Right lung (tissue), 10 donors: ENCODE measurements at places on chromosomes 4 and X. TPM values are rescaled to one million over a fixed set of nuclear protein-coding genes. Genes with fewer than 3 reads are reported as not detected.

DNA sequence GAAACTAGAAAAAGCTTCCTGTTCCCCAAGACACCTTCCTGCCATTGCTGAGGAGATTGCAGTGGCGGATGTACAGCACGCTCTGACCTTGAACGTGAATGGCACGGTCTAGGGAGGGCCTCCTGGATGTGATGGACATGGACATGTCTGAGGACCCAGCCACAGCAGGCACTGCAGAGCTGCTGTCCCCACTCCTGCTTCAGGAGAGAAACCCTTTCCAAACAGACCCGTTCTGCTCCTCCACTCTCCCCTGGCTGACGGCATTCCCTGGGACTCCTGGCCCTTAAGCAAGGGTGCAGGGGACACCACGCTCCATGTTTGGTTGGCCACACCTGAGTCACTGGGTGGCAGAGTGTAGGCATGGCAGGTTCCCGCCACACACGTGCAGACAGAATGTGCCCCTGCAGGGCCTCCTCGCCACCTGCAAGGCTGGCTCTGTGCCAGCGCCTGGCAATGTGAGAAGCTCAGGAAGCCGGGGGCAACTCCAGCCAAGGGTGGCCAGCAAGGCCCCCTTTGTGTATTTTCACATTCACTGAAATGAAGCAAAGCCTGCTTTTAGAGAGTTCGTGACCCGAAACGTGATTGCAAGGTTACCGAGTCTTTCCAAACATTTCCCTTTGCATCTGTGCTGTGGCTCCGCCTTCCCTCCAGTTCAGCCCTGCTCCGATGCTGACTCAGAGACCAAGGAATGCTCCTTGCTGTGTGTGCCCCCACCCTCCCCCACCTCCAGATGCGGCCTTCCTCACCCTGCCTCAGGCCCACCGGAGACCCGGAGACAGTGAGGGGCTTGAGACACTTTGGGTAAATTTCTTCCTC, 46.1 kb downstream of the HTRA3 start:
- DNase-seq = peak; percentile 49

GRCh38 chrX:14039344-14039743, 9.7 kb upstream of the GEMIN8 start:
- DNase-seq = peak; percentile 23

The MAGEA10 gene
- not detected for polyA plus RNA-seq

DNA sequence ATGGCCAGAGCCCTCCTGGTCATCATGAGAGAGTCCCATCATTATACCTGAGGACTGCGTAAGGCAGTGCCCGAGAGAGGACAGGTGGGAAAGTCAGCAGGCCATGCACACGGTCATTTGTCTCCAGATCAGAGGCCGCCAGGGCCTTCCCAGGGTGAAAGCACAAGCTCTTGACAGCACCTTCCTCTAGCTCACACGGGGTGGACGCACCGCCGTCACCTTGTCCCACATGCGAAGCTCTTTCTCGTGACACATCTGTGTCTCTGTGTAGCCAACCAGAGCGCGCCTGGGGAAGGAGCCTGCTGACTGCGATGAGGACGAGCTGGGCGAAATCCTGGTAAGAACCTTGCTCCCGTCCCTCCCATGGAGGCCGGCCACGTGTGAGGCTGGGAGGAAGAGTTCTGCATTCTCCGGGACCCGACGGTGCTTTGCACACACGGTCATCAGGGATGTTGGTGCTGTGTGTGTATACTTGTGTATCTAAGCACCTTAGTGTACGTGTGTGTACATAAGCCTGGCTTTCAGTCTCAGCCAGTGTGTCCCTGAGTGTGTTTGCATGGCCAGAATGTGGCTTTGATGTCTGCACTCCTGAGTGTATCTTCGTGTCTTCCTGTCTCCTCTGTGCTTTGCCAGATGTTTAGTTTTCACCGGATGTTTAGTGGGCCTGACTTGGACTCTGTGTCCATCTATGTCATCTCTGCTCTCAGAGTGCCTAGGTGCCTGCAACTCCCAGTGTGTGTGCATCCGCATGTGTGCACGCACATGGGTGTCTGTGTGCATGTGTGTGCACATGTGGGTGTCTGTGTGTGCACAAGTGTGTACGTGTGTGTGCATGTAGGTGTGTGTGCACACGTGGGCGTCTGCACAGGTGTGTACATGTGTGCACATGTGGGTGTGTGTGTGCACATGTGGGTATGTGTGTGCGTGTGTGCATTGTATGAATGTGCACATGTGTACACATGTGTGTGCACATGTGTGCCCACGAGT, 15.1 kb downstream of the ATP5ME start:
- DNase-seq = no peak

GRCh38 chrX:41087201-41087600, 2.0 kb downstream of the USP9X start:
- DNase-seq = peak; percentile 23

The KIAA1210 gene
- polyA plus RNA-seq = 1.4 TPM

DNA sequence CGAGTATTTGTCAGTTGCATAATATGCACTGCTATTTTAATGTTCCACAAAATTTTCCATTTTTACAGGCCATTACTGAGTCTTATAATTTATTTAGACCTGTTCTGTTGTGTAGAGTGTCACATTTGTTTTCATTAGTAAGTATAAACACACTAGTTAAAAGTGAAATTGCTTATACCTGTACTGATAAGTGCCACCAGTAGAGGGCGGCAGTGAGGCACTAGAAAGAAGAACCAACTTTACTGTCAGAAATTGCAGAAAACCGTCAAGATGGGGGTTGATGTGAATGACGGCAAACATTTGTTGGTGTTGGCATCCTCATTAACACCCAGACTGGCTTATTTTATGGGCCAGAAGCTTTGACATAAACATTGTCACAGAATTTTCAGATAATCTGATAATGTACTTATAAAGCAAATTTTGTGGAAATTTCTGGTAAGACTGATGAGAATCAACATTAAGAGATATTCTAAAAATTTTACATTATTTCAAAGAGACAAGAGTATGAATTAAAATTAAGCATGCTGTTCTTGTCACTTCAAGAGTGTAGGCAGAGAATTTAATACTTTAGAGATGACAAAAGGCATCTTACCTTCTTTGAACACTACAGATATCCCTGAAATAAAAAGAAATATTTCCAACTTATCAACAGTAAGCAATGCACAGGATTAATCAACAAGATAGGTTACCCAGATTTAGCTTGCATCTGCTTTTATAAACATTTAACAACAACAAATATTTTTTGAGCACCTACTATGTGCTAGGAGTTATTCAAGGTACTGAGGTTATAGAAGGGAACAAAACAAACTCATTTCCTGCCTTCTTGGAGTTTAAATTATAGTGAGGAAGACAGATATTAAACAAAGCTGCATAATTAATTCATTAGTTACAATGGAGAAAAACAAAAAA, 24.9 kb downstream of the ALPK1 start:
- peak; percentile 24 for DNase-seq

The COX7B gene
- polyA plus RNA-seq = 191 TPM

DNA sequence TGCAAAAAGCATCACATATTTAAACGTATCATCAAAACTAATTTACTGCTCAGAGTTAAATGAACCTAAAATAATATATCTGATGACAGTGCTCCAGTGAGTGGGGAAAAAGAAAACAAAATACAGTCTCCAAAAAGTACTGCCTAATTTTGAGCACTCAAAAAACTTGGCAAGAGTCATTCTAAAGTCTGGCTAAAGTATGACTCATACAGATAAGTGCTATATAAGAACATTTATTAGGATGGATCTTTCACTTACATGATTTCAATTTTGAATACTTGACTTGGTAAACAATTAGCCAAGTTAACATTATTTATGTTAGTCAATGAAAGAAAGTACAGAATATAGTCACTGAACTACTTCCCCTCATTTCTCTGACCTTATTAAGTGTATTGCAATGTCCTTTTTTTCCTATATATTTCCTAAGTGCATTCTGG, 27.2 kb downstream of the FBXO8 start:
- no peak for DNase-seq

The NPY1R gene
- polyA plus RNA-seq = 0.74 TPM

DNA sequence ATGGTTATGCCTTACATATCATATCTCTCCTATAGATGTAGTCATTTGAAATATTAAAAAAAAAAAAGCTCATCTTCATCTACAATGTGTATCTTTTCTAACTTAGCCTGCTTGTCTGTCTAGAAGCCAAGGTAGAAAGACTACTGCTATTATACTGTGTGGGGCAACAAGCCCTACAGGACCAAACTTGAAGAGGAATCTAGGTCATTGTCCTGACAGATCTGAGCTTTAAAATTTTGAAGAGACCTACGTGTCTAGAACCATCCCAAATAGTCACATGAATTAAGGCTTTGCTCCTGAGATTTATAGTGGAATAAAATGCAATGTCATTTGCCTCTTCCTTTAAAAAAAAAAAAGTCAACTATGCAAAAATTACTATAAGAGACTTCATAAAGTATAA, 95.8 kb downstream of the PALLD start:
- DNase-seq = no peak

GRCh38 chrX:123210252-123210651, 26.2 kb downstream of the GRIA3 start:
- DNase-seq = no peak

The RPGR gene
- polyA plus RNA-seq = 16.7 TPM

The CACNA1F gene
- 0.52 TPM for polyA plus RNA-seq

GRCh38 chr4:87365348-87365747, 25.6 kb downstream of the HSD17B11 start:
- DNase-seq = no peak

- no peak for DNase-seq
Observed at GRCh38 chrX:111260451-111260850, 9.8 kb downstream of the CAPN6 start.

GRCh38 chr4:76153356-76153755, 5.2 kb upstream of the NUP54 start:
- DNase-seq = no peak

DNA sequence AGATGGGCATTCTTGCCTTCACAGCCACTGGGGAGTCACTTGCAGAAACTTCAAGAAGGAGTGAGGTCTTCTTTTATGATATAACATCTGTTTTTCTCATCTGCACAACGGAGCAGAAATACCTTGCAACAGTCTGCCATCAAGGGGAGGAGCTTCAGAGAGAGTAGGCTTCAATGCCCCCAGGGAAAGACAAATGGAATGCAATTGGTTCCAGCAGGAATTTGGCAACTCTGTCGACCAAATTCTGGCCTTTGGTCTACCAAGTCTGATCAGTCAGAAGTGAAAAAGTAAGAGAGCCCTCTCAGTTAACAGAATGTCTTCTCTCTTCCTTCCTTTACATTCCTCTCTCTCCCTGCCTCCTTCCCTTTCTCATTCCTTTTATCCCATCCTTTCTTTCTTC, 229.3 kb downstream of the IDS start:
- no peak for DNase-seq

The LRRC66 gene
- 0.61 TPM for polyA plus RNA-seq

DNA sequence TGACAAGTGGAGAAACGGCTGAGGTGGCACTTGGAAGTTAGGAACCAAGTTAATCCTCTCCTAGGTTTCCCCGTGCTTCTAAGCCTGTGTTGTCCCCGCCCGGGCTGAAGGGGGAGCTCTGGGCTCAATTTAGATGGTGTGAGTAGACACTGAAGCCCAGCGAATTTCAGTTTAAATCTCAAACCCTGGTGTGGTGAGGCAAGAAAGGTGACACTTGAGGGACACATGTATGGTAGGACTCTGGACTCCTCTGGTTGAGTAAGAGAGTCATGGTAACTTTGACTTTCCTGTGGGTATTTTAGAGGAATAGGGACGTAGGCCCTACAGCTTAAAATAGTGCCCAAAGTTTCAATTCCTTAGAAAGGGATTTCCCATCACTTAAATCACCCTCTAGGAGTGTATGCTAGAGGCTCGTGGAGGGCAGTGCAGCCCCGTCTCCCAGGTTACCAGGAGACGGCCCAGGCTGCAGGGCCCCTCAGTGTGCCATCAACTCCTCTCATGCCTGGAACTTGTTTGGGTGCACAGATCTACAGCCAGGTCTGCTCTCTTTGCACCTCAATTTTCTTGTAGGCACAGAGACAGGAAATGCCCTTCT, 24.0 kb downstream of the HAND2 start:
- DNase-seq = no peak

The FAM9C gene
- polyA plus RNA-seq = 0.24 TPM

The GNRHR gene
- 0.77 TPM for polyA plus RNA-seq

The NAA15 gene
- polyA plus RNA-seq = 20.8 TPM

DNA sequence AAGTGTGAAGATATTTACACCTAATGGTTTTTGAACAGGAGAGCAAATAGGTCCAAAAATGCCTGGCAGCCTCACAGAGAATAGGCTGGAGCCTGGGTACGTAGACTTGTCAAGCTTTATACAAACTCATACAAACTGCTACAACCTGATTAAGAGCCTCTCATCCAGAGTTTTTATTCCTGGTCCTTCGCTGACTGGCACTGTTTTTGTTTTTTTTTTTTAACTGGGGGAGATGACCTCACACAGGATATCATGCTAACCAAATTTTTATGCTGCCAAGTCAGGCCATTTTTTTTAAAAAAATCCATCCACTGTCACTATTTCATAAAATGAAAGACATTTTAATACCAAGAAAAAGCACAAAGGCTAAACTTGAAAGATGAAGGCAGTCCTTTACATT, 1.9 kb downstream of the FAM114A1 start:
- DNase-seq = no peak

DNA sequence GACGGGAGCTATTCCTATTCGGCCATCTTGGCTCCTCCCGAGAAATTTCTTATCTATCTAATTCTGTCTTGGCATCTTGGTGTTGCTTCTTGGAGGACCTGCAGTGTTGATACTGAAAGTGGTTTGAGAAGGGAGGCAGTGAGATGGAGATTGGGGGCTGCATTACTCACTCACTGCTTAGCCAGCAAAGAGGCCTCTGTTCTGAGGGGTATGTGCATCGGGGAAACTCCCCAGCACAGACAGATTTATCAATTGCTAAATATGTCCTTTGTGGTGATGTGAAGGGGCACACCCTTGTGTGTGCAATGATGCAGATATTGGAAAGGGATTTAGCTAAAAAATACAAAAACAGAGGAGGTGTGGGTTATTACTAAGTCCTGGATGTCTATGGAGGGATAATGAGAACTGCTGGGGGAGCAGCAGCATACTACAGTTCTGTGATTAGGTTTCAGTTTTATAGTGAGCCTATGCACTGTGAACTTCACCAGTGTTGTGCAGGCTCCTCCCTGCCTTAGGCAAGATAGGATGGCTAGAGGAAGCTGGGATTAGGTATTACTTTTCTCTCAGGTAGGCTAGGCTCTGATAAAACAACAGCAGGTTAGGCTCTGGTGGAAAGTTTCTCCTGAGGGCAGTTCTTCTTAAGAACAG, 279.0 kb downstream of the HS3ST1 start:
- DNase-seq = no peak

The GBA3 gene
- not detected for polyA plus RNA-seq
